T-cell (primary cell): ENCODE measurements at places on chromosomes 11 and 22.

DNA sequence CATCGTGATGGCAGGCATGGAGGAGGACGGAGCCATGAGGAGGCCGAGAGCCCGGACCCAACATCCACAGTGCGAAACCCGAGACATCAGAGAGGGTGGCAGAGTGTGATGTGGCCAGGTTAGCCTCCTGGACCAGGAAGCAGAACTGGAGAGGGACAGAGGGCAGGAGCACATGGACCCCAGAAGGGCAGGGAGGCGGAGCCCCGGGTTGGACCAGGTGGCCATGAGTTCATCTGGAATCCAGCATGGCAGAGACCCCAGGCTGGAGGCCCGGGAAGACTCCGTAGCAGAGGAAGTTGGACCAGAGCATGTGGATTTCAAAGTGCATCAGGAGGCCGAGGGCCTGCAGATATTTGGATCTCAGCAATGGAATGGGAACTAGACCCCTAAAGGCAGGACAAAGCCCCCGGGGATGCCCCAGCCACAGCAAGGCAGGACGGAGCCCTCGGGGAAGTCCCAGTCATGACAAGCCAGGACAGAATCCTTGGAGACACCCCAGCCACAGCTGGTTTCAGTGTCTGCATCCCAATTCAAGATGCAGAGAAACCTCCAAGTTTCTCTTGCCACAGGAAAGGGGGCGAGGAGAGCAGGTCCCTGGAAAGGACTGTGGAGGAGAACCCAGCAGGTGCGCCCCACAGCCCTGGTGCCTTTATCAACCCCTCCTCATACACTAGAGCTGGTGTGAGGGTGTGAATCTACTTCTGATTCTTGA lies 1393.4 kb downstream of the BRD1 start:
- DNase-seq, result no peak

DNA sequence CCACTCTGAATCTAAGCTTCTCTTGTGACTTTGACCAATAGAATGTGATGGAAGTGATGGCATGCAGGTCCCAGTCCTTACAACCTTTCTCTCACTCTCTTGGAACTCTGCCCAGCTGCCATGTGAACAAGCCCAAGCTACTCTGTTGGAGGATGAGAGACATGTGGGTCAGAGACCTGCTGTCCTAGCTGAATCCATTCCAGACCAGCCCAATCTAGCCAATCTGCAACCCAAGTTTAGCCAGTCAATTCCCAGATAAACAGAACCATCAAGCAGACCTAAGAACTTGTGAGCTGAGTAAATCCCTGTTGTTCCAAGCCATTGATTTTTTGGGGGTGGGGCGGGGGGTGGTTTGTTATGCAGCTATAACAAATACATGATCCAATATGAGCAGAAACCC lies 69.2 kb upstream of the GRK3 start:
- no peak for DNase-seq

DNA sequence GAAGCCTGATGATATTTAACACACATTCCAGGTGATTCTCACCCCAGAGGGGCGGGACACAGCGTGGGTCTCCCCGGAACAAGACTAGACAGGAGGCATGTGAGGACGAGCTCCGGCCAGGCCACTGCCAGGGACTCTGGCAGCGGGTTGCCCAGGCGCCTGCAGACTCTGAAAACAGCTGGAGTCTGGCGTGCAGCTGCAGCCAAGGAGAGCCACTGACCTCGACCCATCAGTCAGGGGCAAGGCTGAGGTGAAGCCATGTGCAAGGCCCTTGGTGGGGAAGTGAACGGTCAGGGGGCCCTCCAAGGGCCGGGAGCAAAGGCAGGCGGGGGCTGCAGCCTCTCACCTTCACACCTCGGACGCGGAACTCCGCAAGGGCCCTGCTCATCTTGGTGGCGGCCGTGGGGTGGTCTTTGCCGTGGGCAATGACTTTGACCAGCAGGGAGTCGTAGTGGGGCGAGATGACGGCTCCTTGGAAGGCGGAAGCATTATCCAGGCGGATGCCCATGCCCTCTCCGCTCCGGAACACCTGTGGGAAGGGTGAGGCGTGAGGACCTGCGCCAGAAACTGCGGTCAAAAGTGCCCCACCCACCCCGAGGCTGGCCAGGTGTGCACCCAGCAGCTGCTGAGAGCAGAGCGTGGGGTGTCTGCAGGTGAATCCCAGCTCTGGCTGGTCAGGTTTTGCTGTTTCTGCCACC lies 6.7 kb downstream of the LRFN4 start:
- no peak for DNase-seq

- no peak for DNase-seq
Observed at GRCh38 chr22:19974935-19975706, 33.5 kb upstream of the TXNRD2 start.

DNA sequence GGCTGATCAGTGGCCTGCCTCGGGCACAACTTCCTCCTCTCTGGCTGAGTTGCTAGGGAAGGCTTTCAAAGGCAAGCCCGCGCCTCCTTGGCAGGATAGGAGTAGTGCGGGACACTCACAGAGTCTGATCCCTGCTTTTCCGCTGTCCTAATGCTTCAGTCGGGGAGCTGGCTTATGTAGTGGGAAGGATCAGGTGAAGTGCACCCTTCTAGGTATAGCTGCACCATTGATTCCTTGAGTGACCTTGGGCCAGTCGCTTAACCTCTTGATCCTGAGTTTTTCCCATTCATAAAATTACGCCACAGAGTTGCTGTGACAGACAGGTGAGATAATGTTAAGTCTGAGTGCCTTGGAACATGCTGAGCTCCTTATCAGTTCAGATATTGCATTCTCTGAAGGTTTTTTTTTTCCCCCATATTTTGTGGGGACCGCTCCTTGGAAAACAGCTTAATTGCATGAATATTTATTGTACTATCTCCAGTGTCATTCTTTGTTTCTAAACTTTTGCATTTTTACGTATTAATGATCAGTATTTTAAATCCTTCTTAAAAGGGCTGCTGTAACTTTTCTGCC lies 961 bp downstream of the IPO7 start:
- no peak for DNase-seq

DNA sequence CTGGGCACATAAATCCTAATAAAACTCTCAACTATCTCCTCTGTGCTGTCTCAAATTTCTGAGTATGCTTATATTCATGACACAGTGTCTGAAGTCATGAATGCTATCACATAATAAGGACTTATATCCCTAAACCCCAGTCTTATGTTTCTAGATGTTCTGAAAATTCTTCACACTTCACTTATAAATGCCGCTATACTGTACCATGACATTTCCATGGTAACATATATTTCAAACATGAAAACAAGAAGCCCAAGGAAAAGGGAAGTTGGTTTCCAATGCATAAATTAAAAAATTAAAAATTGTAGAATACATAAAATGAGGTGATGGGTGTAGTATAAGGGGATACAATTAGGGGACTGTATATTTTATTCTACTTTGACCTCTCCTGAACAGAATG lies 11.7 kb downstream of the GVQW3 start:
- no peak for DNase-seq

DNA sequence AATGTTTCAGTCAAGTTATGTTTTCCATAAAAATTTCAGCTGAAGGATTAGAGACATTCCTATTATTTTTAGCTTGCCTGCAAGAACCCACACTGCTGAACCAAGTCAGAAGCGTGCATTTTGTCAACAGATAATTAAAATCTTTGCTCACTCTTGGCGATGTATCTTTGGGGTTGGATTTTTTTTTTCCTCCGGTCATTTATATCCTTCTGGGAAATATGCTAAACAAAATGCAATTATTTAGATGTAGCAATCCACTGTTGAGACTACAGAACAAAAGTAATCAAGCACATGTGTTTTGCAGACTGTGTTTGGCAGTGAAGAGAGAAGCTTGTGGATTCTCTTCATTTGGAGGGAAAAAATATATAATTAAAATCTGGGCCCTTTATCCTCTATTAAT lies 15.3 kb upstream of the NELL1 start:
- DNase-seq, result no peak
